Calu3 (cell line): ENCODE measurements at places on chromosomes 4 and X.

DNA sequence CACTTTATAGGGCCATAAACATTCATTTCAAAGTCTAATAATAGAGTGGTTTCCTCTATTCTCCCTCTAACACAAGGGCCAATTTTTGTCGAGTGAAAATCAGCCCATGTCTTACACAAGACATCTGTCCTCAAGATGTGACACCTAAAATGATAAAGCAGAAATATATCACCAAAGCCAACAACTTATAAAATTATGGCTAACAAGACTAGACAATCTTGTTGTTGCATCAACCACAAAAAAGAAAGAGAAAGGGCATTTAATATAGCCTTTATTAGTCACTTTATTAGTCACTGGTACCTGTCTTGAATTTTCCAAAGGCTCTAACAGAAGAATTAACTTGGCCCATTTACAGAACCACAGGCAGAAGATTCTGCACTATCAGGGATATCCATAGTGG lies 161.6 kb downstream of the SMIM20 start:
- DNase-seq: no peak

- DNase-seq: no peak
Measured at GRCh38 chr4:163554870-163555465, 60.5 kb downstream of the TMA16 start.

- no peak for DNase-seq
Measured at GRCh38 chr4:48832571-48832970, 1.7 kb downstream of the OCIAD1 start.

DNA sequence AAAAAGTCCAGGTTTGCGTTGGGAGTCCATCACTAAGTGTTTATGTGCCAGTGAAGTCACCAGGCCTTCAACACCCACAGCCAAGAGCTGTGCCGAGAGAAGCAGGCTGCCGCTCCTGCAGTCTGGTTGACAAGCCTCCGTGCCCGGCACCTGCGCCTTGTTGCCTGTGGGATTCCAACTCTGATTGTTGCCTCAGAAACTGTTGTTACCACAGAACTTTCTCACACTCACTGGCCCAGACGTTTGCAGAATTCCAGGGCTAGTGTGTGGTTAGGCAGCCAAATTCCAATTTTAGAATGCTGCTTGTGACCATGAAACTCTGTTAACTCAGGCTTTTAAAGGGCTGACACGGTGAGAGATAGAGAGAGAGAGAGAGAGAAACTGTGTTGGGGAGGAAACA lies 119.5 kb upstream of the LIMCH1 start:
- no peak for DNase-seq

DNA sequence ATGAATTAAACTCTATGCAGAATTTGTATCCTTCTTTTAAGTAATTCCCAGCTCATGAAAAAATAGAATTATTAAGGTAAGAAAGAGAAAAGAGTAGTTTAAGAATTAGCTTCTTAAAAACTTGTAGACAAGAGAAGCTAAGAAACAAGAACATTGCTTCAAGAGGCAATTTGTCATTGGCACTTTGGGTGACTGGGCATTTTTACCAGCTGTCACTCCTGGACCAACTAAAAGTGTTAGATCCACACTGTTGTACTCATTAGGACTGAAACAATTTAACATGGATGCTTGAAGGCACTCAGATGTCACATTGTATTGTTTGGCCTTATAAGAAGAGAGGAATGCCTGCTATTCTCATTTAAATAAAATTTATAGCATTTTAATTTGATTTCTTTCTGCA lies 7.4 kb downstream of the COL25A1 start:
- DNase-seq: no peak

- DNase-seq: no peak
Measured at GRCh38 chrX:21412883-21413282, 38.7 kb downstream of the CNKSR2 start.

DNA sequence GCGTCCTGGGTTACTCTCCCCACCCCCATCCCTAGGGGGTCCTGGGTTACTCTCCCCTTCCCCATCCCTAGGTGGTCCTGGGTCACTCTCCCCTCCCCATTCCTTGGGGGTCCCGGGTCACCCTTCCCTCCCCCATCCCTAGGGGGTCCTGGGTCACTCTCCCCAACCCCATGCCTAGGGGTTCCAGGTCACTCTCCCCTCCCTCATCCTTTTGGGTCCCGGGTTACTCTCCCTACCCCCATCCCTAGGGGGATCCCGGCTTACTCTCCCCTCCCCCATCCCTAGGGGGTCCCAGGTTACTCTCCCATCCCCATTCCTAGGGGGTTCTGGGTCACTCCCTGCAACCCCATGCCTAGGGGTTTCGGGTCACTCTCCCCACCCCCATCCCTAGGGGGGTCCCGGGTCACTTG lies 1.5 kb downstream of the ASMTL start:
- DNase-seq: no peak

DNA sequence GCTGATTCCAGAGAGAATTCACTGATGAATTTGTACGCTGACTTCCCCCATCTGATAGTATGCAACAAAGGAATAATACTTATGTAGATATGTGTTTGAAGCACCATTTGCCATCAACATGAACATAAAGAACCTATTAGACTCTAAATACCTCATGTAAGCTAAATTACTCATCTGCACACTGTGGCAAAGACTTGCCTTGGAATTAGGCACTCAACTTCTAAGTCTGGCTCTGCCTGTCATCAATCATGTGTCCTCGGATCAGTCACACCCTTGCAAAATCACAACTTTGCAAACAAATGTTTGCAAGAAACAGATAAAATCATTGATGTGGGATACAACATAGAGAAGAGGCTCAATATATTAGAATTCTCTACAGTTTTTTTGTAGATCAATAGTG lies 169.9 kb upstream of the LDB2 start:
- DNase-seq: no peak

DNA sequence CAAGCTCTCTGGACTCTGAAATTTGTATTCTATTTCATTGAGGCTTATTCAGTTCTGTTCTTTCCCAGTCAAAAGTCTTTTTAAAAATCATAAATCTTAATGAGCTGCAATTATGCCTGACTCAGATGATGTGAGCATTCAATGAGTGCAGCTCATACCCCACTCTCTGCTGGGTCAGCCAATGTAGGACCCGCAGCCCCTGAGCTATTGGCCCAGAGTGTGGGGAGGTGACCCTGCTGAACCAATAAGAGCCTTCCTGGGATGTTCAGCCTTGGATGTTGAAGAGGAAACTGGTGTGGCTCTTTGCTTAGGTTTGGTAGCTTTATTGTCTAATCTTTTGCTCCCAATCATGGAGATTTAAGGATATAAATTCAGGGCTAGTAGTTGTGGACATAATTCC lies 12.1 kb upstream of the TCEAL4 start:
- no peak for DNase-seq
